CD4-positive, alpha-beta T cell treated with Interleukin-21 for 1 hour (primary cell): ENCODE measurements at places on chromosomes 13 and 19.

GRCh38 chr13:30308548-30308947 is 1.2 kb upstream of the KATNAL1 start:
- no peak for DNase-seq

GRCh38 chr13:30859326-30859725 is 46.7 kb upstream of the MEDAG start:
- DNase-seq, result no peak

DNA sequence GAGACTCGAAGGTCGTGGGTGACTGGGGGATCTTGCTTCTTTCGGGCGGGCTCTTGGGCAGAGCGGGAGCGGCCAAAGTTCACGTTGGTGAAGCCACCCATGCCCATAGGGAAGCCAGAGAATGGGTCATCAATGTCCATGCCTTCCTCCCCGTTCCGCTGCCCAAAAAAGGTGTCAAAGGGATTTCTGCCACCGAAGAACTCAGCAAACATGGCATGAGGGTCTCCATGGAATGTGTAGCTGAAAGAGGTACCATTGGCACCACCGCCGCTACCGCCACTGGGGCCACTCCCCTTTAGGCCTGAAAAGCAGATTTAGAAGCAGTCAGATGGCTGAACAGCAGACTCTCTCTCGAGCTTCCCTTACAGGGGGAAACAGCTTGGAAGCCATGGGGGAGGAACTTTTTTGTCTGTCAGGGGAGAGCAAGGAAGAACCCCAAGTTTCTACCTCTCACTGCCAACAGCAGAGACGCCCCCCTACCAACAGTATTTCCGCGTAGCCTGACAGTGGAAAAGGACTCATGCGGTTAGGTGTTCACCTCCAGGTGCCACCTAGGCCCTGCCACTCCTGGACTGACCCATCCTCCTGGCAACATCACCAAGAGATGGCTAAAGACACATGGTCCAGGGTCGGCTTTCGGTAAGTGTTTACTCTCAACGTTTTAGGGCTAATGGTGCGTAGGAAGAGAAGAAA is 1.3 kb downstream of the DNAJB1 start:
- peak; percentile 49 for DNase-seq

DNA sequence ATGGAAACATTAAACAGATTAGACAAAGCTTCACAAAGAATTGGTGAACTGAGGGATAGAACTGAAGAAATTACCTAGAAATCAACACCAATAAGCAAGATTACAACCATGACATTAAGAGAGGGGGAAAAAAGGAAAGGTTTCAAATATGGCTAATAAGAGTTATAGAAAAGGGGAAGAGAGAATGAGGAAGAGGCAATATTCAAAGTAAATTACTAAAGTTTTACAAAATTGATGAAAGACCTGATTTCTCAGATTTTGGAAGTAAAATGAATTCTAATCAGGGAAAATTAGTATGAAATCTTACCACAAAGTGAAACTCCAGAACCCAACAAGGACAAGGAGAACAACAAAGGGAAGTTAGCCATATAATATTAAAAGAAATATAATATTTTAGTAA is 187.4 kb downstream of the NBEA start:
- no peak for DNase-seq

GRCh38 chr13:114161644-114162532 is 17.2 kb upstream of the CFAP97D2 start:
- peak; percentile 58 for DNase-seq

DNA sequence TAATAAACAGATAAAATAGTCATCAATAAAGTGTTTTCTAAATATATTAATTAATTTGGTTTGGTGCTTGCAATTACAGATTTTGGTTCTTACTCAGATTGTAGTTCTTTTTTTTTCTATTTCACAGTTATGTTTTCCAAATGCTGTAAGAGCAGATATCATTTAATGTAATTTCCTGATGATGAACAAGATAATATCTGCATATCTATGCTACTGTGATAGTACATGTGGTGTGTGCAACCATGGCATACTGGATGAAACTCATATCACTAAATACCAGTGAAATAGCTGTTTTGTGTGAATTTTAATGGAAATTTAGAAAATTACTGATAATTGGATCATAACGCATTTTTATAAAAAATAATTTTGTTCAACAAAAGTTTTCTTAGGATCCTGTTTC is 88.8 kb upstream of the MAB21L1 start:
- no peak for DNase-seq

DNA sequence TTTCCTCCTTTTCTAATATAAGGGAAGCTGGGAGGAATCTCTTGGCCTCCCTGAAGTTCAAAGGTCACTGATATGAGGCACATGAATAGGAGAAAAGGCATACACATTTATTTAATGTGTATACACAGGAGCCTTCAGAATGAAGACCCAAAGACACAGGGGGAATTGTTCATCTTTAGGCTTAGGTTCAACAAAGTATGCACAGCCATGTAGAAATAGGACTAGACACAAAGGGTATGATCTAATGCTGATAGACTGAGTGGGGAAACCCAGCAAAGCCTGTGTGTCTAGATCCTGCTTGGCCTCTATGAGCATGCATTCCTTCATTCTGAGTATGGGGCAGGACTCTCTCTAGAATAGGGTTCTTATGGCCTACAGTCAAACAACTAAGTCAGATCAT is 177.1 kb upstream of the RFC3 start:
- no peak for DNase-seq

GRCh38 chr13:34816245-34816884 is 125.7 kb upstream of the NBEA start:
- DNase-seq, result no peak

- DNase-seq, result no peak
Measured at GRCh38 chr13:53152057-53152421, 123.4 kb downstream of the OLFM4 start.

GRCh38 chr13:33191425-33192210 is 93.9 kb downstream of the STARD13 start:
- no peak for DNase-seq

GRCh38 chr19:15299568-15300409 is 32.5 kb downstream of the BRD4 start:
- DNase-seq, result no peak

DNA sequence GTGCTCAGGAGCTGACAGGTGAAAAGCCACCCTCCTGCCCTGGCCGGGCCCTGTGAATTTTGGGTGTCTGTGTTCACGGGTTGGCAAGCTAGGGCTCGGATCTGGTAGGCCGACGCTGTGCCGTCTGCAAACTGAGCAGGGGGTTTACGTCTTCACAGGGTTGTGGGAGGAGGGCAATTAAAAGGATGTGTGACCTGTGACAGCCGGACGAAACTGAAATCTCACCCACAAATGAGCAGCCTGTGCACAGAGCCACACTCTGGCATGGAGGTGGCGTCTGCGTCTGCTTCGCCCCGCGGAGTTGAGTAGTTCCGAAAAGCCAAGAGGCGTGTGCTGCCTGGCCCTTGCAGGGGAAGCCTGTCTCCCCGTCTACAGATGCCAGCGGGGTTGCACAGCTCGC is 117.3 kb downstream of the KDM4B start:
- peak; percentile 24 for DNase-seq

- DNase-seq, result peak; percentile 56
Measured at GRCh38 chr19:49335071-49335783, at the start of gene CD37. Gene CD37, plus strand, starts transcription at chr19:49335406. Its CDS starts 135 bp downstream, at chr19:49335541.

DNA sequence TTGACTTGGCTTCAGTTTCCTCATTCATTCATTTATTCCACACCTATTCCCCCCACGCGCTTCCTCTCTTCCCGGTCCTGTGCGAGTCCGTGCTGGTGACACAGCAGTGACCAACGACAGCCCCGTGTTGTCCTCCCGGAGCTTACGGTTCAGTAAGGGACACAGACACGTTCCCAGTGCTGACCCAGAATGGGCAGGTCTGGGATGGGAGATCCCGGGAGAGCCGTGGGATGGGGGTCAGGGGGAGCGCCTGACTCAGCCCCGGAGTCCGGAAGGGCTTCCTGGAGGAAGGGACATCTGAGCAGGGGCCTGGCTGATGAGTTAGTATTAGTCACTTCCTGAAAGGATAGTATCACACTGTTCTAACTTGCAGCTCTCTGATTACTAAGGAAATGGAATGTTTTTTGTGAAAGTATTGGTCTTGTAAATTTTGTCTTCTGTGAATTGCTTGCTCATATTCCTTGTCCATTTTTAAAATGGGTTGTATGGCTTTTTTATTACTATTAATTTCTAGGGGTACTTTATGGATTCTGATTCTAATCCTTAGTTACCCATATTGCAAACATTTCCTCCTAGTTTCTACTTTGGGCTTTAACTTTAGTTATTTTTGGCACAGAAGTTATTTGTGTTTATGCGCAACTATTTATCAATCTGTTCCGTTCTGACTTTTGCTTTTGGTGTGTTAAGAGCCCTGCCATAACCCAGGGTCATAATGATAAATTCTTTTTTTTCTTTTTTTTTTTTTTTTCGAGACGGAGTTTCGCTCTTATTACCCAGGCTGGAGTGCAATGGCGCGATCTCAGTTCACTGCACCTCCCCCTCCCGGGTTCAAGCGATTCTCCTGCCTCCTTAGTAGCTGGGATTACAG is 708 bp upstream of the ERCC1 start:
- DNase-seq, result peak; percentile 34

- DNase-seq, result peak; percentile 33
Measured at GRCh38 chr13:39602614-39603366, at the start of gene LHFPL6. Gene LHFPL6, minus strand, starts transcription at chr13:39603193.

DNA sequence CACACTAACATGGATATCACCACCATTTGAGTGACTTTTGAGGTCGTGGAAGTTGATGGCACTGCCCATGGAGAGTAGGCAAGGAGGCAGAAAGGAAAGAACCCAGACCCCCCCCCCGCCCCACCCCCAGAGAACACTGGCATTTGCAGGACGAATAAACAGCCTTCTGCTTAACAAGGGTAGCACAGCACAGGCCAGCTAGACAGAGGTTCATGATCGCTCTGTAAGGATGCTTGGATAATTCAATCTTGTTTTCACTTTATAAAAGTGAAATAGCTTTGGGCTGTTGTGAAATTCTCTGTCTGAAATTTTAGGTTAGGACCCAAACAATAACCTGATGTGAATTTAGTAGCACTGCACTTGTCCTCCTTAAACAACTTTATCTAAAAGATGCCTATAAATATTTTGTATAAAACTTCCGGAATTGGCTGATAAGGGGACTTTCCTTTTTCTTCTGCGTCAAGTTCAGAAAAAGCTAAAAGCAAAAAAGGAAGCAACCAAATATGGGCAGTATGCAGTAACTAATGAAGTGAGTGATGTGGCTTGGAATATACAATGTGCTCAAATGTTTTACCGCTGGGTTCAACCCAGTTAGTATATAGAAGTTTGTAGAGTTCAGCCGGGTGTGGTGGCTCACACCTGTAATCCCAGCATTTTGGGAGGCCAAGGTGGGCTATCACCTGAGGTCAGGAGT is 163.7 kb downstream of the SHISA2 start:
- peak; percentile 69 for DNase-seq

DNA sequence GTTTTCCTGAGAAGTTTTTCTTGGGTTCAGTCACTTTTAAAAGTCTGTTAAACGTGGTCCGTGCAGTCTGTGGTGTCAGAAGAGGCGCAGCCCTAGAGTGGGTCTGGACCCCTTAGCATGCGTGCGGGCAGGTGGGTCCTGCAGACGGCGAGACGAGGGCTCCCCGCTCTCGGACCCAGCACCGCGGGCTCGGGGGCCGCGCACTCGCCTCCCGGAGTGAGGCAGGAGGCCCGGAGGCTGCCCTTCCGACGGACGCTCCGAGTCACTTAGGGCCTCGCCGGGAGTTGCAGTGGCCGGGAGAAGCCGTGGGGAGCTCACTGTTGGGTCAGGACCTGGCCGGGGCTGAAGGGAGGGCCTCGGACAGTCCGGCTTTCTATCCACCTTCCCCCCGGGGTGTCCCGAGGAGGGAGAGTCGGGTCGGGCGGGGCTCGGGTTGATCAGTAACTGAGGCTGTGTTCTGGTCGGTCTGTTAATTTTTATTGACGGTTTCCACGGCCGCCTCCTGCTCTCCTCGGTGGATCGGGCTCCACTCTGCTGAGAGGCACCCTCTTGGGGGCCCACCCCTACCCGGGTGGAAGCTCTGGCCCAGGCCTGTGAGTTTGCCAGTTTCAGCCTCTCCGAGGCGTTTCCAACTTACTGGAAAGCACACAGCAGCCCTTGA is 1.3 kb downstream of the PTBP1 start:
- DNase-seq, result no peak

DNA sequence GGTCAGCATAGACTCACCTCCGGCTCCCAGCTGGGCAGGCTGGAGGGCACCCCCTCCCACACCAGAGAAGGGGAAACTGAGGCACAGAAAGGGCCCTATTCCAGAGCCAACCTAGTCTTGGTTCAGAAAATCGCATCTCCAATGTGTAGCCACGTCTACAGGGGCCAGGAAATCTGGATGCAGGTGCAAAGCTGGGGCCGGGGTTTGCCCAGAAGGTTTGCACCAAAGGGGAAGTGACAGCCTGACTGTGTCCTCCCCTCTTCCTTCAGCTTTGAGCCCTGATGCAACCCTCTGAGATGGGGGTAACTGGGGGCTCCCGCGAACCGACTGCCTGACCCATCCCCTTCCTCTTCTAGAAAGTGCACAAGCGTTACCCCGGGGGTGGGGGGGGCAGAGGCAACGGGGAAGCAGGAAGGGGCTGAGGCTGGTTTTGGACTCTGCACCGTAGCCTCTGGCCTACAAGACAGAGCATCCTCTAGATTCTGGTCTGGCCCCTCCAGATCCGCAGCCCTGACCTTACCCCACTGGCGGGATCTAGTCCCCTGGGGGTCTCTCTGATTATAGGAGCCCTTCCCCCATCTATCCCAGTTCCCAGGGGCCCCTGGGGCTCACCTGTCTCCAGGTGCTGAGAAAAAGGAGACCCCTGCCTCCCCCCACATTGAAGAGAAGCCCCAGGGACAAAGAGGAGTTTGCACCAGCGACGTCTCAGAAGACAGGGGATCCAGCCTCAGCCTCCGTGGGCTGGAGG is 1.1 kb upstream of the ONECUT3 start:
- DNase-seq, result no peak
